Activated CD4-positive, alpha-beta T cell treated with anti-CD3 and anti-CD28 coated beads, Interleukin-2, amount 50 U/mL, for 4 hours (primary cell): ENCODE measurements at places on chromosomes 11 and 22.

- no peak for DNase-seq
Observed at GRCh38 chr11:28133146-28133545, 25.0 kb downstream of the METTL15 start.

DNA sequence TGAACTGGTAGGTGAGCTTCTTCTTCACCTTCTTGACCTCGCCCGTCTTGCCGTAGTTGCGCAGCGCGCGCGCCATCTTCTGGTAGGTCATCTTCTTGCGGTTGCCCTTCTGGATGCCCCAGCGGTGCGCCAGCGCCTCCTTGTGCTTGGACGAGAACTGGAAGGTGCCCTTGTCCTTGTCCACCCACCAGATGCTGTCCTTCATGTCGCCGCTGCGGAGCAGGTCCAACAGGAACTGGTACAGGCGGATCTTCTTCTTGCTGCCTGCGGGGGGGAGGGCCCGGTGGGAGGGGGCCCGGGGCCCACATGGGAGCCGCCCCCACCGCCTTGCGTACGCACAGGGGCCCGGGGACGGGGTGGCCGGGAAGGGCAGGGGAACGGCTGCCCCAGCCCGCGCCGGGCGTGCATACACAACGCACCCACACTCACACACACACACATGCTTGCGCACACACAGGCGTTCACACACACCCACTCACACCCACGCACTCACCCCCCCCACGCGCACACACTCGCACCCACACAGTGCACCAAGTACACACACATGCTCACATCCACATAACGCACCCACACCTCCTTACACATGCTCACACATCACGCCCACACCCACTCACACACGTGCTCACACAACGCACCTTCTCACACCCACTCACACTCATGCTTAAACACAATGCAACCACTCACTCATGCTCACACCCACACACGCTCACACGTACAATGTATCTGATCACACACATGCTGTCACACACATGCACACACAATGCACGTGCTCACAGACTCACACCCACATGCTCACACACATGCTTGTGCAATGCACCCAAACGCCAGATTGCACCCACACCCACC, 3.0 kb upstream of the MYBPC3 start:
- no peak for DNase-seq

GRCh38 chr11:8252388-8252787, 11.3 kb downstream of the LMO1 start:
- no peak for DNase-seq

DNA sequence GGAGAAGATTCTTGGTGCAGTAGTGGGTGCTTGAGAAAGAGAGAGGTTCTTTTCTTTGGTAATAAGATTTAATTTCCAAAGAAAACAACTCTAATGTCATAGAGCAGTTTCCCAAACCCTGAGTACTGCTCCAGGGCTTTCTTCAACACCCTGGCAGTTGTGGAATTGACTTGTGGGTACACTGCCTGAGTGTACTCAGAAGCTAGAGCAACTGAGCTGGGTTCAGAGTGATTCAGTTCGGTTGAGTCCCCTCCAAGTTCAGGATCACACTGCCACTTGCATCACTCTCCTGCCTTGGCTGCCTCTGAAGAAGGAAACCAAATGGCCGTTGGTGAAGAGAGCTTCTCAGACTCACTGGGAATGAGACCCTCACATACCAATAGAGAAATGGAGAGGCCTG, 5.3 kb downstream of the DMC1 start:
- DNase-seq, result no peak

DNA sequence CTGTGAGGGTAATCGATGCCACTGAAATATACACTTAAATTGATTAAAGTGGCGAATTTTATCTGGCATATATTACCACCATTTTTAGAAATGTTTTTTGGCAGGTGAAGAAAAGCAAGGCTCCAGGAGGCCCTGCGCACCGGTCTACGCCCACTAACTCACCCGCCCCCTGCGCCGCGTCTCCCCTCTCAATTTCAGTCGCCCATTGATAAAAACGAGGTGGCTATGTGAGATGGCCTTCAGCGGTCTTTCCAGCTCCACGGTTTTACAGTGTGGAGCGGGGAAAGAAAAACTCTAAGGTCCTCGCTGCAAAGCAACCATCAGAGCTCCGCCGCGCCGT, 602 bp upstream of the AQP11 start:
- DNase-seq, result no peak

- DNase-seq, result no peak
Observed at GRCh38 chr11:46984987-46985386, 48.4 kb downstream of the CSTPP1 start.

DNA sequence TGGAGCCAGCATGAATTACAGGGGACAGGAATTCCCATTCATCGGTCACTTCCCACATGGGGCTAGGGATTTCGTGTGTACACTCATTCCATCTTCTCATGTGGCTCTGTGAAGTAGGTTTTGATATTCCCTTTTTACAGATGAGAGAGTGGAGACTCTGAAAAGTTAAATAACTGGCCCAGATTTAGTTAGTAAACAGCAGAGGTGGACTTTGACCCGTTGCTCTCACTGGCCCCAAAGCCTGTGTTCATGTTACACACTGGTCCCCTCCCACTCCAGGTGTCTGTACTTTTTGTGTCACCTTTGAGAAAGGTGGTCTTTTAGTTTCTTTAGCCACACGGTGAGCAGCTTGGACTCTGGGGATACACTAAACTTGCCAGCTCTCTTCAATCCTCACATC, 108.5 kb downstream of the MICAL2 start:
- no peak for DNase-seq

- DNase-seq, result no peak
Observed at GRCh38 chr22:41548830-41549211, 4.6 kb upstream of the POLR3H start.

DNA sequence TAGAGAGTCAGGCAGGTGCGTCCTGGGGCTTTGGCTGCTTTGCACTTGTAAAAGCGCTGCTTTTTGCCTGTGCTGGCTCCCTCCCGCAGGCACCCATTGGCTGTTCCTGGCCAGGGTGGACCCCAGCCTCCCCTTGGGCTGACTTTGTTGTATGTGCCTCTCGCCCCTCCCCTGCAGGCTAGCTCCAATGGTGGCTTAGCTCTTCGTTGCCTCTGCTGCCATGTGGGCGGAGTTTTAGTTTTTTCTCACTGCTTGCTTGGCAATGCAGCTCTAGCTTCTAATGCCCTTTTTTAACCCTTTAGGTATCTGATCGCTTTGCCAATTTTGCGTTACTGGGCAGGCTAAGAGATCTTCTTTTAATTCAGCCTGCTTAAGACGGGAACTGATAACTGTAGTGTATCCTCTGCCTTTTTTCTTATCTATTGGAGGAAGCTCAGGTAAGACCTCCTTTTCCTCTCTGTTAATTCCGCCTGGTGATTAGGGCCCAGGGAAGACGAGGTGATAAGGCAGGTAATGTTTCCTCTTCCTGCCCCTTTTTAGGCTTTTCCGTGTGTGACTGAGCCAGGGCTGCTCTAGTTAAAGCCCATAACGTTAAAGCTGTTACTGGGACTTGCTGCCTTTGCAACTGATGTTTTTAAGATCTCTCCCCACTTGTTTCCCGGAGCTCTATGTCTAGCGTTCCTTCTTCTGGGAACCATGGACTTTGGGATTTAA, 11.7 kb upstream of the GLYATL1 start:
- DNase-seq, result no peak

- no peak for DNase-seq
Observed at GRCh38 chr11:9923280-9923679, 259.4 kb downstream of the SWAP70 start.

- DNase-seq, result no peak
Observed at GRCh38 chr11:1890856-1891830, 552 bp downstream of the PRR33 start.

- no peak for DNase-seq
Observed at GRCh38 chr11:31424652-31425051, 55.0 kb downstream of the DNAJC24 start.

DNA sequence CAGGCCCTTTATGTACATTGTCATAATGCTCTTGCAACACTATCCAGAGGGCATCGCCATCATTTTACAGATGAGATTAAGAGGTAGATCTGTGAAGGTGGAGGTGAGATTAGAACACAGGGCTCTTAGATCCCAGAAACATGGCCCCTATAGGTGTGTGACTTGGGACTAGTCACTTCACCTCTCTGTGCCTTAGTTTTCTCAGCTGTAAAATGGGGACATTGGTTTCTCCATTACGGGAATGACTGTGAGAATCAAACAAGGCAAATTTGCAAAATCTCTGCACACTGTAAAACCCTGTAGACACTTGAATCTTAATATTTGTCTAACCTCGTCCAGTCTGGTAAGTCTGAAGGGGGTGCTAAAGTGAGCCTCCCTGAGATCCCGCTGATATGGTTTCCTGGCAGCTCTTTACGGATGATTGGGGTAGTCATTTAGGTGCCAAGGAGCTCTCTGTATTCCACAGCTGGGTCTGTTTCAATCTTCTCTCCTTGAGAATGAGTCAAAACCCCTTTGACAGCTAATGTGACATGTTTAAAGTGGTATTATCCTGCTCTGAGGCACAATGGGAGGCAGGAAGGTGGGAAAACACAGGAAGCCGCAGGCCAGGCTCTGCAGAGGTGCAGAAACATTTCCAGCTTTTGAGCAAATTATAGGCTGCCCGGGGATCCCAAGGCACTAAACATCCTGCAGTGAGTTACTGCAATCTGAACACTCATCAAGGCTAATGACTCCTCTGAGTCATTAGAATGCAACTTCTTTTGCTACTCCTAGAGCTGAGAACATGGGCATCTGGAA, 140.8 kb downstream of the CCDC81 start:
- no peak for DNase-seq

DNA sequence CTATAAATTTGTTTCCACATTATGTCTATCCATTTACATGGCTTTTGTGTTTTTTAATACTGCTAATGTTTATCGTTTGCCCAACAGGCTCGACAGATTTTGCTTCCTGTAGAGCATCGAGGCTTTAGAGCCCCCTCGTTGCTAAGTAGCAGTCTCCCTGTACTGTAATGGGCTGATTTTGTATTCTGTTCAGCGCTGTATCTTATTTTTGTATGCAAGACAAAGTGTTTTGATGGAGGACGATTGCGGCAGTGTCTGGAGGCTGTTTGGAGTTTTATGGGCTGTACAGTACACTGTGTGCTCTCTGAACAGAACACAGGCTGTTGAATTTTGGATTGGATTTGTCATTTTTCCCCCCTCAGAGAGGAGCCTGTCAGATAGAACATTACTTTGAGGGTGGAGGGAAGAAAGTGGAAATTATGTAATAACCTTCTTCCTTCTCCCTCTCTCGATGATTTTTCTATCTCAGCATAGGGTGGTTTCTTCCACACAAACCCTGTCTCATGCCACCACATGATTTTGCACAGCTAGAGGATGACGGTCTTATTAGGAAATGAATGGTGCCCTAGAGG, 104.4 kb downstream of the ZBTB16 start:
- DNase-seq, result no peak

GRCh38 chr11:123313262-123313661, 116.8 kb upstream of the GRAMD1B start:
- no peak for DNase-seq

DNA sequence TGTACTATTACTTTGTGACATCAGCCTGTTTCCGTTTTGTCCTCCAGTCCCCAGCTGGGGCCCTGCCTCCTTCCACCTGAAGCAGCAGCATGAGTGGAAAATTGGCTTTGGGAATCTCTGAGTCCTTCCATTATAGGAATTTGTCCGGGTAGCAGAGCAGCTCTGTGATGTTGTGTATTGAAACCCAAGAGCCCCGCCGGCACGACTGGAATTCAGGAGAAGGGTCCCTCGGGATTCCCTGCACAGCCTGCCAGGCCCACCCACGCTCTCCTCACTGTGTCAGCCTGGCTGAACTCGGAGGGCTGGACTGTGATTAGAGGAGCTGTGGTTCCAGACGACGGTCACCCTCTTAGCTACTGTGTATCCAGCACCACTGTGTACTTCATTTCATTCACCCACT, 18.8 kb upstream of the TSPAN18 start:
- DNase-seq, result no peak

- DNase-seq, result no peak
Observed at GRCh38 chr11:93613231-93613831, 48.2 kb upstream of the CEP295 start.

GRCh38 chr22:44429941-44430587, 68.0 kb downstream of the RTL6 start:
- no peak for DNase-seq

DNA sequence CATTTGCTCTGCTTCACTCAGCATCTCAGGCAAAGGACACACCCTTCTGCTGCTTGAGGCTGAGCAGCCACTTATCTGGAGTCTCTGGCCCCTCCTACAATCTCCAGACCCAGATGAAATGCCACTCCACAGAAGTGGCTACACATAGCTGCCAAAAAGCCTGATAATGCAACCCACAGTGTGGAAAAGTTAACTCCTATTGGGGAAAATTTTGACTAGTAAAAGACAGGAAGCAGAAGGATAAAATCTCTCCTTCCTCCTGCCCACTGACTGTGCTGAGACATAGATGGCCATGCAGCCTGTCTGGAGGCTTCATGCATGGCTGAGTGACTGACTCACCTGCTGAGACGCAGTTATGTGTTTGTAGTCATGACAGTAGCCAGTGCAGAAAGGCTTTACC, 92.3 kb upstream of the TEAD1 start:
- DNase-seq, result no peak

DNA sequence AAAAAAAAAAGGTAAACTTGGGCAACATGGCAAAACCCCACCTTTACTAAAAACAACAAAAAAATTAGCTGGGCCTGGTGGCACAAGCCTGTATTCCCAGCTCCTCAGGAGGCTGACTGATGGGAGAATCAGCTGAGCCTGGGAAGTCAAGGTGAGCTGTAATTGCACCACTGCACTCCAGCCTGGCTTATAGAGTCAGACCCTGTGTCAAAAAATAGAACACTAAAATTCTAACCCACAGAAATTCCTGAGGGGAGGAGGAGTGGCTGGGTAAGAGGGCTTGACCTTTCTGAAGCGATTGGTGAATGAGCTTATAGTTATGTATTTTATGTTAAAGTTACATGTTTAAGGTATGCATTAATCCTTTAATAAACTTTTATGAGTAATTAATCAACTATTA, 53.3 kb downstream of the FAT3 start:
- no peak for DNase-seq

DNA sequence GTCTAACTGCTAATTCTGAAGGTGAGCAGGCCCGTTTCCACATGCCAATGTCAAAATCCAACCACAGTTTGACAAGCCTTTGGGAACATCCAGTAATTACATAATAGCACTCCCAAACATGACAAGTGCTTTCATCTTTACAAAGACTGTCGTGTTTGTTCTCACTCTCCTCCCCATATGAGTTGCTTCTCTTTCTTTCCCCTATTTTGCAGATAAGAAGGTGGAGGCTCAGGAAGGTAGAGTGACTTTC, 55.9 kb upstream of the CD44 start:
- DNase-seq, result no peak

DNA sequence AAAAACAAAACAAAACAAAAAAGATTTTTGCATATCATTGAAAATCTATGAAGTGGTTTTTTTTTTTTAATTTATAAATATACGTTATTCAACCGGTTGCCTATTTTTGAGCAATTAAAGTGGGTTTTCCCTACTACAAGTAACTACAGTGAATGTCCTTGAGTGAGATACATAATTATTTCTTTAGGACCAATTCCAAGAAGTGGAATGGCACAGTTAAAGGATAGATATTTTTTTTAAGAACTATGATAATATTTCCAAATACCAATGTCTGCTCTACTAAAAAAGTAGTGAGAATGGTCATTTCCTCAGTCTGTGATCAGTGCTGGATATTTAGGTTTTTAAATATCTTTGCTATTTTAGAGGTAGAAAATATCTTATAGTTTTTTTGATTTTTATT, 118.8 kb downstream of the TEAD1 start:
- no peak for DNase-seq
